Keratinocyte (primary cell): ENCODE measurements at places on chromosomes 4 and X.

GRCh38 chrX:54747733-54748393 is 50.2 kb downstream of the ITIH6 start:
- no peak for DNase-seq

GRCh38 chr4:41256131-41256739 is 493 bp upstream of the UCHL1 start:
- DNase-seq = no peak

- DNase-seq = no peak
Measured at GRCh38 chr4:40502220-40502619, 127.4 kb downstream of the RBM47 start.

DNA sequence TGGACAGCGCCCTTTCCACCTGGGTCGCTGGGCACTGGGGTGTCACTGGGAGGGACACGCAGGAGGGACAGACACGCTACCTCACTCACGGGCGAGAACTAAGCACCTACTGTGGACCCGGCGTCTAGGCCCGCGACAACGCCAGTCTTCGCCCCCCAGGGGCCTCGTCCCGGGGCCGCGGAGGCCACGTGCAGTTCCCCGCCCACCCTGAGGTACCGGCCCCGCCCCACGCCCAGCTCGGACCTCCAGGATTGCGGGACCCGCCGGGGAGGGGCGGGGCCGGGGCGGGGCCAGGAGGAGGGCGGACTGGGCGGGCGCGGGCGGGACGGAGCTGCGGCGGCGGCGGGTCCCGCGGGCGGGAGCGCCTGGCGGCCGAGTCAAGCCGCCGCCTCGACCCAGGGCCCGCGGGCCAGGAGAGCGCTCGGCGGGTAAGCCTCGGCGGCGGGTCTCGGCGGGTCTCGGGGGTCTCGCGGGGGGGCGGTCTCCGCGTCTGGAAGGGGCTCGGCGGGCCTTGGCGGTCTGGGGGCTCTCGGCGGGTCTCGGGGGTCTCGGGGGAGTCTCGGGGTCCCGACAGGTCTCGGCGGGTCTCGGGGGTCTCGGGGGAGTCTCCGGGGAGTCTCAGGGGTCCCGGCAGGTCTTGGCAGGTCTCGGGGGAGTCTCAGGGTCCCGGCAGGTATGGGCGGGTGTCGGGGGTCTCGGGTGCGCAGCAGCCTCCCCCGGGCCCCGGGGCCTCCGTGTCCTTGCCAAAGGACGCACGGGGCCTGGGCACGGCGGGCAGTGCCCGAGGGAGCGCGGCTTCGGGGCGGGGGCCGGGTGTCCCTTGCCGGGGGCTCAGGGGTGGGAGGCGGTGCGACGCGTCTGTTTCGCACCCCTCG is at the start of gene SH3BP2:
Gene SH3BP2 (plus strand): TSS at position 375 of the 875 bp plus-strand sequence. CDS start 27,533 bp downstream, outside the sequence.
- DNase-seq = no peak

GRCh38 chr4:173475751-173476150 is 54.3 kb downstream of the HAND2 start:
- no peak for DNase-seq

DNA sequence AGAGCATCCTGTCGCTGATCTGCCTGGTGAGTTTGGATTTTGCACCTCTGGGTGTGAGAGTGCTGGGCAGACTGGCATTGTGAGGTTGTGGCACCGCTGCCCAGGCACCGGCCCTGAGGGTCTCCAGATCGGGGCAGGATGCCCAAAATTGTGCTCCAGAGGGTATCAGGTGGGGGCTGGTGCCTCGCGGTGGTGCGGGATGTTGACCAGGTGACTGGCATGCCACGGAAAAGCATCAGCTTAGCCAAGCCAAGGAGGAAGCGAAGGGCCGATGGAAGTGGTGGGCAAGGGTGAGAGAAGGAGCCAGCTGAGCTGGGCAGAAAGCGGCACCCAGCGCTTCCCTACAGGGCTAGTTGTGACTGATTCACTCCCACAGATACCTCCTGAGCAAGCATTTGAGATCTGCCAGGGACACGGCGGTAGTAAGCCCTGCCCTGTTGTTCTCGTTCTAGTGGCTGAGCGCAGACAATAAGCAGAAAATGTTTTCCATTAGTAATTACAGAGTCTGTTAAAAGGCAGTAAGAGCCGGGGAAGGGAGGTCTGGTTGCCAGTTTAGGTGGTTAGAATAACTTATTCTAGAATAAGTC is 809 bp downstream of the ZFP92 start:
- no peak for DNase-seq

DNA sequence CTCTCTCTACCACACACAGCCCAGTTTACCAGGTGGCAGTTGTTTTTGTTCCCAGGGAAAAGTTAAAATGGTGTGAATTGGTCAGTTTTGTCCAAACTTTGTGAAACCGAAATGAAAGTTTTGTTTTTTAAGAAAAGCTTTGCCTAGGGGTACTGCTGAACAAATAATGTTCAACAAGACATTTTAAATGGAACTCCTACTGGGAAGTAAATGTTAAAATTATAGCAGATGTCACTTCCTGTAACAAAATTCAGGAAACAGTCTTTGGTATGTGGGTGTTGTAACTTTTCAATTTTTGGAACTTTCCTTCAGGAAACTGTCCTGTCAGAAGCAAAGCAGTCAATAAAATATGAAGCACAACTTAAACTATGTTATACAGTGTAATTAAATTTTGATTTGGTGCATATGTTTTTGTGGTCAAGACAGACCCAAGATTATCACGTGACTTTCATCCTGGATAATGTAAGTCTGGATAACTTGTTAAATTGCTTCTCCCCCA is 79.5 kb downstream of the AFF1 start:
- DNase-seq = no peak

DNA sequence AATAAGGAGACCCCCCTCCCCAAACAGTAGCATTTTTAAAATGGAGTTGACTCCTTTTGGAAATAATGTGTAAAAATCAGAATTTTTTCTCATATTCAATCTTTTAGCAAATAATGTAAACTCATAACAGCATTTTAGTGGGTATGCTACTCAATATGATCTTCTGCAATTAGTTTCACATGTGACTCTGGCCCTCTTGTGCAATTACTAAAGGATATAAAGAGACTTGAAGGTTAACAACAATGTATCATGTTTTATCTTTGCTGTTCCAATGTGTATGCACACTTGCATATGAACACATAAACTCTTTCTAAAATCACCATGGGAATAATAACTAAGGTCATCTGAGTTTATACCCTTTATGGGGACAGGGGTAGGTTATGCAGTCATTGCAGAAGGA is 39.9 kb upstream of the RXFP1 start:
- no peak for DNase-seq

- peak; percentile 83 for DNase-seq
Measured at GRCh38 chr4:53586121-53586816, 5.0 kb downstream of the LNX1 start.

DNA sequence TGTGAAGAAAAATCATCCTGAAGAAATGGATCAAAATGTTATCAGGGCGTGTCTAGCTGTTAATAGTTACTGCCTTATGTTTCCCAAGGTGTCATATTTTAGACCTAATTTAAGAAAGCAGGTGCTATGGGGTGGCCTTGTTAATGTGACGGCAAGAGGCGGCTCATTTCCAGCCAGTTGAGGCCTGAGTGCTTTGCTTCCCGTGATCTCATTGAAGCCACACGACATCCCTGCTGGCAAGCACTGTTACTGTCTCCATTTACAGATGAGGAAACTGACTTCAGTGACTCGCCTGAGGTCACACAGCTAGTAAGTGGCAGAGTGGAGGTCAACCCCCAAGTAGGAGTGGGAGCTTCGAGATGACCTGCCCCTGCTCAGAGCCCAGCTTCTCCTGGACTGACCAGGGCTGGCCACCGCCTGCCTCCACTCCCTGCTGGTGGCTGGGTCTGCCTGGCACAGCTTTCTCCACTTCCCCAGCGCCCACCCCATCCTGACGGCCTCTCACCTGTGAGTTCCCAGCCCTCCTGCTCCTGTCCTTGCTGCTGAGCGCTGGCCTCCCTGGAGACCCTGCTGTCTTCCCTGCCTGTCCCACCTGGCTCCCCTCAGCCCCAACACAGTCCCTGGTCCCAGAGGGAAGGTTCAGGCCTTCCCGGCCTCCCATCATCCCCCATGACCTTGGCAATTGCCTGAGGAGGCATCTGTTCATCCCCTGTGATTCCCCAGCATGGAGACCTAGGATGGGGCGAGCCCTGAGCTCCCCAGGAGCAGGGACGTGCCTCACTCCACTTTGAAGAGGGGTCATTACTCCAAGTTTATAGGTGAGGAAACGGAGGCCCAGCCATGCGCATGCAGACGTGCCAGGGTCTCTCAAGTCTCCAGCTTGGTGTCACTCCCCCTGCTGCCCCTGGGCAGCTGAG is 47.7 kb upstream of the SORCS2 start:
- no peak for DNase-seq

DNA sequence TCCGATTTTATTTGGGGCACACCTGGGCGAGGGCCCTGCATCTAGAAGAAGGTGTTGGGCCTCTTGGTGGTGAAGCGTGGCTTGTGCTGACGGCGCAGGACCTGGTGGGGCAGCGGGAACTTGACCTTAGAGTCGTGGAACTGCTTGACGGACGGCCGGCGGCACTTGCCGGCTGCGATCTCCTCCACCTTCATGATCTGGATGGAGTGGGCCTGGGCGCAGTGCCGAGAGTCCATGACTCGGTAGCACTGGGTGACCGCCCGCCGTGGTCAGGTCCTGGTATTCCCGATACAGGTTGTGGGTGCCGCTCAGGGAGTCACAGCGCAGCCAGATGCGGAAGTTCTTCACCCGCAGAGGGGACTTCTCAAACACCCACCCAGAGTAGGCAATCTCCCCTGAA is 56.8 kb upstream of the ALG13 start:
- no peak for DNase-seq

DNA sequence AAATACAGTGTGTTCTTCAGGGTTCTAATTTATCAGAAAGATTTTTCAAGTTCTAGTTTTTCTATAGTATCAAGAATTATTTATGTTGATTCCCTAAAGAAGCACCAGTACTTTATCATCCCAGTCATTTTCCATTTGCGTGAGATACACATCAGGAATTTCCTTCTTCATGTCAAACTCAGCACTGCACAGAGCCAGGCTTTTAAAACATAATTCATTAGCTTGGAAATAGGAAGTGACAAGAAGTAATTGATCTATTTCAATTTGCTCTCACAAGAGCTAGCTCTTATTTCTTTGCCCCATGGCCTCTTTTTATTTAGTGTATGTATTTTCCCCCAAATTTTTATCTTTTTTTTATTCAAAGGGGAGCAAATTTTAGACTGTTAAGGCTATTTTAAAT is 13.0 kb upstream of the SLC10A4 start:
- no peak for DNase-seq

GRCh38 chr4:185261946-185262345 is 52.5 kb downstream of the SNX25 start:
- DNase-seq = no peak

DNA sequence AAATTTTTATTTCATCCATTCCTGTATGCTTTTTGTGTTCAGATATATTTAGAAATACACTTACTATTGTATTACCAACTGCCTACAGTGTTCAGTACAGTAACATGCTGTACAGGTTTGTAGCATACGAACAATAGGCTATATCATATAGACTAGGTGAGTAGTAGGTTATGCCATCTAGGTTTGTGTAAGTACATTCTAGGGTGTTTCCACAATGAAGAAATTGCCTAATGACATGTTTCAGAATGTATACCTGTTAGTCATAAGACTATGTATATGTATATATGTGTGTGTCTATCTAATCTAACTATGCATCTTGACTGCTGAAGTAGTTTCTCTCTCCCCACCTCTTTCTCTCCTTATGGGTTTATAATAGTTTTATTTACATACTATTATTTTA is 51.5 kb upstream of the BTC start:
- DNase-seq = no peak

DNA sequence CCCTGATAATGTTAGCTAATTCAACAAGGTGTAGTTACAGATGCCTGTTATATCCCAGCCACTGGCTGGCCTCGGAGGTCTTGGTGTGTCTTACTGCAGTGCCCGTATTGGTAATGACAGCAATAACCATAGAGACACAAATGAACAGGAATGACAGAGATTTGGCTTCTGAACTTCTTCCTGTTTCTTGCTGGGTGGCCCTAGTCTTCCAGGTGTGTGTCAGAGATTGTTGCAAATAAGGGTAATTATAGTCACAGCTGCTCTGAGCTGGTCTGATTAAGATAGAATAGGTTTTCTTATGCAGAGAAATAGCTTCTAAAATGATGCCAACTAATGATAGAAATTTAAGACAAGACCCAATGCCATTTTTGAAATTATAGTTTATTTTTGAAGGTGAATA is 64.1 kb upstream of the MAD2L1 start:
- DNase-seq = no peak

DNA sequence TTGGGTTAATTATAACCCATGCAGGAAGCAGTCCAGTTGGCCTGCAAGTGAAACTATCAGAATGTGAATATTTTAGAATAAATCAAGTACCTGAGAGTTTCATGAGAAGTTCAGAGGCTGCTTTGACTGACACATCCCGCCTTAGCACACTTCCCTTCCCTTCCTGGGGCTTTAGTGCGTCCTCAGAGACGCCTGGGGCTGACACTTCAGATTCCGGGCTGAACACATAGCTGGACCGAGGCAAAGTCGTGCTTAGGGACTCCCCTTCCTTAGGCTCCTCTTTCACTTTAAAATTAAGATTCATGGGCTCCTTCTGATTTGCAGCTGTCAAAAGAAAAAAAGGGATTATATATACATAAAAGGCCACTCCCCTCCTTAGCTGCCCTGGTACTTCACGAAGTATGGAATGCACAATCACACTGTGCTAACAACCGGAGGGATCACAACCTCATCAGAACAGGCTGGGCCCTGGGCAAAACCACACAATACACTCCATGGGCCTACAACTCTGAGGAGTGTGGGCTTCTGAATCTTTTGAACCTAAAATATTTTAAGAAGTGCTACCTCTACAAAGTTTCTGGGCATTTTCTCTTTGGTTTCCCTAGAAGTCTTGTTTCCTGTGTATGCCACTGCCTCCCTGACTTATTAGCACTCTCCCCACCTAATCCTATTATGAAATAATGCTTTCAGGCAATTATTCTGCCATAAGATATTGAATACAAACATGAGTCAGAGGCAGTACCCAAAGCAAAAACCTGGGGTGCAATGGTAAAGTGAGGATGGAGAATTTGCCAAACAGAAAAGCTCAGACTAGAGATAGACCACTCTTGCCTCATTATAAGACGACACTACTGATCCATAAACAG is 68.2 kb downstream of the ZNF827 start:
- no peak for DNase-seq

DNA sequence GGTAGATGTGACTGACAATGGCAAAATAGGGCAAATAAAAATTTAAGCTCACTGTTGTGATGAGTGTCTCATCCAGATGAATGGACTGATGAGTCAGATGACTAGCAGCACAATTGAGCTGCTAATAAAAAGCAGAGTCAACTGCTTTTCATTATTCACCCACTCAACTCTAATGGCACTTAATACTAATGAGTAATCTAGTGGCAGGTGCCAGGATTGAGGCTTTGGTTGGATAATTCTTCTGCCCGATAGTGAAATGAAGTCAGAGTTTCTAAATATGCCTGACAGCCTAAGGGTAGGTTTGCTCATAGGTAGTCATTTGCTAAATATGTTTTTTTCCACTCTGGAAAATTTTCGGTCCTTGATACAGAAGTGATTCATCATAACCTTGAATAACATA is 10.4 kb downstream of the OGT start:
- peak; percentile 67 for DNase-seq
